Activated gamma-delta T cell (primary cell): ENCODE measurements at places on chromosomes 1 and 21.

DNA sequence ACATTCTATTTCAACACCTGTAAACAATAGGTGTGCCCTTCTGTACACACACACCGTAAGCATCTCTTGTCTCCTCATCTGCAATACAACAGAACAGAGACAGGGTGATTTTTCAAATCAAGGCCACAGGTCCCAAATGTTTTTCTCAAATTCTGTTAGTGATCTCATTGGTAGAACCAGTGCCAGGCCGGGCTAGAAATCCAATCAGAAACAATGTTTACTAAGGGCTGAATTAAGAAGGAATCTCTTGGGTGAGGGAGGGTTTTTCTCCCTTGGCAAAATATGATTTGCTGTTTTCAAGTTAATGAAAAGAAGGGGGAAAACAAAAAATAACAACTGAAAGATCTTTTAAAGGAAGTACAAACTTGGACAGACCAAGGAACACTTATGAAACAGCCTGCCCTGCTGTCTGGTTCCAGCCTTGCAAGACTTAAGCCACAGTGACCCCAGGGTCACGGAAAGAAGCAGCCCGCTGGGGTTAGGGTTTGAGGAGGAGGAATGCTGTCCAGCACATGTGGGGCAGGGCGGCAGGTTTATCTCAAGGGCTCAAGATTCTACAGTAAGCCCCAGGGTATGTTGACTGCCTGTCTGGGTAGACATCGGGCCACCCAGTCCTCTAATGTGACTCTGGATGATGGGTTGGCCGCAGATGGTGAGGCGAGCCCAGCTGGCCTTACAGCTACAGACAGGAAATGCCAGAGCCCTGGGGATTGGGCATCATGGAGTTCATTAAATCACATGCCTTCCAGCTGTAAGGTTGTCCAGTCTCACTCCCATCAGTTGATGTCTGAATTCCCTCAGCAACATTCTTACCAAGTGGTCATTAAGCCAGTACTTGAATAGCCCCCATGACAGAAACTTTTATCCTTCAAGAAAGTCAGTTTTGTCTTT lies 73.3 kb upstream of the SLC44A3 start:
- DNase-seq: no peak

- DNase-seq: no peak
These were observed 9.5 kb downstream of the DPT start for GRCh38 chr1:168719306-168720111.

- no peak for DNase-seq
These were observed 55.6 kb downstream of the L1TD1 start for GRCh38 chr1:62250126-62250726.

DNA sequence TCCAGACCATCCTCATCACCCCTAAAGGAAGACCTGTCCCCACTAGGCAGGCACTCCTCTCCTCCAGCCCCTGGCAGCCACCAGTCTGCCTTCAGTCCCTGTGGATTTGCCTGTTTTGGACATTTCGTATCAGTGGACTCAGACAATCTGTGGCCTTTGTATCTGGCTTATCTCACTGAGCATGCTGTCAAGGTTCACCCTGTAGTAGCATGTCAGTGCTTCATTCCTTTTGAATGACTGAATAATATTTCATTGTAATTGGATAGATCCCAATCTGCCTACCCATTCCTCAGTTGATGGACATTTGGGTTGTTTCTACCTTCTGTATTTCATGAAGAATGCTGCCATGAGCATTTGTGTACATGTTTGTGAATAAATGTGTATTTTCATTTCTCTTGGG lies 32.9 kb upstream of the RNF187 start:
- DNase-seq: no peak

- DNase-seq: no peak
These were observed 323.1 kb upstream of the RUNX1 start for GRCh38 chr21:35372201-35372600.

GRCh38 chr1:246476771-246477170 lies 30.3 kb downstream of the SMYD3 start:
- no peak for DNase-seq

DNA sequence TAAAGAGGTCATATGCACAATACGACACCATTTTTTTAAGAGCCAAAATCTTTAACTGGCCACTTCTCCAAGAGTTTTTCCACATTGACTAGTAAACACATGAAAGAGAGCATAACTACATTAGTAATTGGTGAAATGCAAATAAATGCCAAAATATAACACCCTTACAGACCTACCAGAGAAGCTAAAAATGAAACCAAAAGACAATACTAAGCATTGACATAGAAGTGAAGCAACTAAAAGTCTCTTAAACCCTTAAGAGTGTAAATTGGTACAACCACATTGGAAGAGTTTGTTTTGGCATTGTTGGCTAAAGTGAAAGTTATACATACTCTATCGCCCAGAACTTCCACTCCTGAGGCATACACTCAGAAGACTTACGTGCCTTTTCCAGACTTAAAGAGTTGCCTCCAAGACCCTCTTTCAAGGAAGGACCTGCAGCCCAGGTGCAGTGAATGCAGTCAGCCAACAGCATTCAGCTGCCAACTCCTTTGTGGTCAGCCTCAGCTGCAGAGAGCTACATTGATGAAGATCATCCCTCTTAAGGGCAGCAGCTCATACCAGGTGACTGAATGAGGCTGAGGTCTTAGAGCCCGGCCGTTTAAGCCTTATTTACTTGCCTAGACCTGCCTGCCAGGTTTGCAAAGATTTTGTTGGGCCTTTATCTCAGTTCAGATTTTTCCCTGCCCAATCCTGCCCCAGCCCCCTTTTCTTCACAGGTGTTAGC lies 839.1 kb upstream of the ADGRL2 start:
- DNase-seq: no peak

DNA sequence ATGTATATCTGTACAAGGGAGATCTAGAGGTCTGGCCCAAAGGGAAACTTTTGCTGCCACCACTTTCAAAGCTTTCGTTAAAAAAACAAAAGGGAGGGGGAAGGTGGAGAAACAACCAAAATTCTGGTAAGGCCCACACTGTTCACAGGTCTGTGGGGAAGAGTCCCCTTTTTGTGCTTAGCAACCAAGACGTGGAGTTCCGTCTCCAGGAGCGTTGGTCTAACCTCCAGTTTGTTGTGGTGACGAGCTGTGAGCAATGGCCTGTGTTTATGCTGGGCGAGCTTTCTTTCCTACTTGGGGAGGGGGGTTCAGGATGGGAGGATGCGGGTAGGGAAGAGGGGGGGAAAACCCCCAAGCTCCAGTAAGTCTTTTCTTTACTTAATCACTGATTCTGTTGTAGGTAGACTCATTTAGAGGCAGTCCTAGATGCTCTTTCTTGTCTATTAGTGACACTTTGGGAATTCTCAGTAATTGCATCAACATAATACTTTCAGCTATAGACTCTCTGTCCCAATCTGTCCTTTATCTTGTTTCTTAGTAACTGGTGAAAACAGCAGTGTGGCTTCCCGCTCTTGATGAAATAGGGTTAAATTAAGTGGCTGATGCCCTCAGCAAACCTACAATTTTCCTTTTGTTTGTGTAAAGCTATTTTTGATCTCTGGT lies 1.5 kb downstream of the HIPK1 start:
- DNase-seq: no peak
